ENCODE measurements at places on chromosomes 3 and 15.

- no peak for DNase-seq
Observed at GRCh38 chr3:124117486-124117885, 125.6 kb upstream of the ROPN1 start.

- no peak for DNase-seq
Observed at GRCh38 chr15:43941555-43941954, 114.8 kb downstream of the WDR76 start.

- no peak for DNase-seq
Observed at GRCh38 chr3:134306320-134306719, 55.7 kb upstream of the RYK start.

DNA sequence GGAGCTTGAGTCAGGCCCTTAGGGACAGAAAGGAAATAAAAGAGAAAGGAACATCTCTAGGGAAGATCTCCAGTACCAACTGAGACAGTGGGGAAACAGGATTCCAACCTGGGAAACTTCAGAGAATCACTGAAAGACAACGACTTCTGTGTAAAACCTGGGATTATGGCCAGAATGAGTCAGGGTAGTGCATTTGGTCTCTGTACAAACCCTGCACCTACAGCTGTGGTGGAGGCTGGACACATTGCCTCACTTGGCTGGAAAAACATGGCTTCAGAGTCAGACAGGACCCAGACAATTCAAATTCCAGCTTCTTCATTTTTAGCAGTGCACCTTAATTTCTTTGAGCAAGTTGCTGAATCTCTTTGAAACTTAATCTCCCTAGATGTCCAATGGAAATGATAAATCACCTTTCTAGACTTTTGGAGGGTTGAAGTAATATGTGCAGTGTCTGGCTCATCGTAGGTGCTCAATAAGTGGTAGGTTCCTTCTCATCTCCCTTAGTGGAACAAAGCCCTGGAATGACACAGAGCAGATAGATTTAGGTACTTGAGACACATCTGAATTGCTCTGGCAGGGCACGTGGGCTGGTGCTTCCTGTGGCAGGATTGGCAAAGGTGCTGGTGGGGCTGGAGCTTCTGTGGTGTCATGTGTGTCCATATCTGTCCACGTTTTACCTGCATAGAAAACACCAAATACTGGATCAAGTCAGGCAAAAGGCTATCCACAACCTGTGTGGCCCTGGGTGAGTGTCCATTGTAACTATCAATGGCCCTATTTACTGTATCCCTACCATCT is 6.1 kb upstream of the CLSTN2 start:
- no peak for DNase-seq

- no peak for DNase-seq
Observed at GRCh38 chr15:41506796-41507341, 6.8 kb downstream of the LTK start.

- DNase-seq, result no peak
Observed at GRCh38 chr3:8596321-8597218, 48.0 kb downstream of the SSUH2 start.

GRCh38 chr15:49848282-49848724 is 227.5 kb downstream of the DTWD1 start:
- DNase-seq, result no peak

- DNase-seq, result no peak
Observed at GRCh38 chr3:63344661-63345060, 66.6 kb downstream of the SYNPR start.

- no peak for DNase-seq
Observed at GRCh38 chr3:30426293-30426993, 180.0 kb upstream of the TGFBR2 start.

DNA sequence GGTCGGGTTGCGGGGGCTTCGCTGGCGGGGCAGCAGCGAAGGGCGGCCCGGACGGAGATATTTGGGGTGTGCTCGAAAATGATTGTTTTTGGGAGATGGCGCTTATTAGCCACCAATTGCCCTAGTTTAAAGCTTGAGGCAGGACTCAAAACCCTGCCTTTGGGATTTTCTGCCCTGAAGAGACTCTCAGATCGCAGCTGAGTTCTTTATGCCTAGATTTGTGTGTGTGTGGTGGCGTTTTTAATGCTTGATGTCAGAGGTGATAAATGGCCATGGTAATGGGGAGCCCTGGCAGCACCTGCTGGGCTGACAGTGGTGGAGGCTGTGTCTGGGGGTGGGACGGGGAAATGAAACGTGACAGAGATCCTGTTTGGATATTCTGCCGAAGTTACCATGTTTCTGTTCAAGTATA is 604 bp downstream of the KCTD6 start:
- peak; percentile 57 for DNase-seq

- DNase-seq, result no peak
Observed at GRCh38 chr3:154129625-154130024, 8.4 kb downstream of the ARHGEF26 start.

- no peak for DNase-seq
Observed at GRCh38 chr3:101383656-101384055, 63.3 kb upstream of the IMPG2 start.

- DNase-seq, result no peak
Observed at GRCh38 chr3:25151281-25151902, 276.7 kb upstream of the RARB start.

DNA sequence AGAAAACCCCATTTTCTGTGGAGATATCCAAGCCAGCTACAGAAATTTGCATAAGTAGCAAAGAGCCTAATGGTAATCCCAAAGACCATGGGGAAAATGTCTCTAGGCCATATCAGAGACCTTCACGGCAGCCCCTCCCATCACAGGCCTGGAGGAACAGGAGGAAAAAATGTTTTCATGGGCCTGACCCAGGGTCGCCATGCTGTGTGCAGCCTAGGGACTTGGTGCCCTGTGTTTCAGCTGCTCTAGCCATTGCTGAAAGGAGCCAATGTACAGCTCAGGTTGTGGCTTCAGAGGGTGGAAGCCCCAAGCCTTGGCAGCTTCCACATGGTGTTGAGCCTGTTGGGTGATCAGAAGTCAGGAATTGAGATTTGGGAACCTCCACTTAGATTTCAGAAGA is 1150.7 kb downstream of the OTOL1 start:
- DNase-seq, result no peak

DNA sequence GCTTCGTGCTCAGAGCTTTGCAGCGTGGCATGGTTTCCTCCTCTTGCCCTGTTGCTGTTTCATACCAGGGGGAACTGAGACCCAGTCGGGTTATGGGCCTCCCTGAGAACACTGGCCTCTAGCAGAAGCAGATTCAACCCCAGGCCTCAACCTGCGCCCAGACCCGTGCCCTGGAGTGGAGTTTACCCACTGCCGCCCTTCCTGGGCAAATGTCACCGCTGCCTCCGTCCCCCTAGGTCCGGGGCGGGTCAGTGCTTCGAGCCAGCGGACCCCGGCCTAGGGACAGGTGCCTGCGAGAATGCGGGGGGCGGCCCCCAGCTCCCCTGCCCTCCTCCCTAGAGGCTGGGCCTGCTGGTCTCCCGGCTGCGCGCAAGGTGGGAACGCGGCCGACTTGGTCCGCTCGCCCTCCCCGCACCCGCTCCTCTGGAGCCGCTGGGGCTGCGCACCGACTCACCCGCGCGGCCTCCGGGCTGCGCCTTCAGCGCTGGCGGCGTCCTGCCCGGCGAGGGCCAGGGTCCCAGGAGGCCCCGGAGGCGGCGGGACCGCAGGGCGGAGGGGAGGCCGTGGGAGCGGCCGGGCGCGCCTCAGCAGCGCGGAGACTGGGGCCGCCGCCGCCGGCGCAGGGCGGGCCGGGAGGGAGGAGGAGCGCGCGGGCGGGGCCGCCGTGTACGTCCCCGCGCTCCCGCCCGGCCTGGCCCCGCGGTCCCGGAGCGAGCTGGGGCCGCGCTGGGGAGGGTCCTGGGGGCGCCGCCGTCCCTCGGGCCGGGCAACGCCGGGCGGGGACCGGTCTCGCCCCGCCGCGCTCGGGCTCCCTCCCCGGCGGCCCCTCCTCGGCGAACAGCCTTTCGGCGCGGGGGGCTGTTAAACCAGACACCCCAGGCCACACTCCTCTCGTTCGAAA is at the start of gene PIGZ:
Gene PIGZ, minus strand, starts transcription at position 601 of the 901 bp plus-strand sequence. CDS start 16,802 bp downstream, outside the sequence.
- peak; percentile 46 for DNase-seq

GRCh38 chr15:93414576-93415231 is 325.7 kb upstream of the RGMA start:
- DNase-seq, result no peak

GRCh38 chr3:127899766-127900165 is 15.3 kb upstream of the KBTBD12 start:
- DNase-seq, result no peak

- DNase-seq, result peak; percentile 76
Observed at GRCh38 chr3:126982126-126982470, 817 bp upstream of the PLXNA1 start.

- no peak for DNase-seq
Observed at GRCh38 chr3:58528629-58529028, 8.4 kb downstream of the ACOX2 start.

DNA sequence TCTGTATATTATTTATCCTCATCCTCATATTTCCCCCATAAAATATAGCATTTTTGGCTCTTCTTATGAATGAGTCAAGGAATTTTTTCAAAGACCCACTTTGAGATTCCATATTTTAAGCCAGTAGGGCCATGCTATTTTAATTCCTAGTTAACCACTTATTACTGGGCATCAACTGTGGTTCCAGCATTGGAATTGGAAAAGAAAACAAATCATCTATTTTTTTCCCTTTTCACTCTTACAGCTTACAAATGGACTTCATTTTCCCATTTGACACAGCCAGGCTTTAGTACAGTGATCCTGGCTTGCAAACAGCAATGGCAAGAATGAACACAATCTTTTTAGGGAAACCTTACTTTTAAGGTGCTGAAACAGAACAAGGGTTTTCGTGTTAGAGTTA is 19.4 kb upstream of the PLCL2 start:
- no peak for DNase-seq

DNA sequence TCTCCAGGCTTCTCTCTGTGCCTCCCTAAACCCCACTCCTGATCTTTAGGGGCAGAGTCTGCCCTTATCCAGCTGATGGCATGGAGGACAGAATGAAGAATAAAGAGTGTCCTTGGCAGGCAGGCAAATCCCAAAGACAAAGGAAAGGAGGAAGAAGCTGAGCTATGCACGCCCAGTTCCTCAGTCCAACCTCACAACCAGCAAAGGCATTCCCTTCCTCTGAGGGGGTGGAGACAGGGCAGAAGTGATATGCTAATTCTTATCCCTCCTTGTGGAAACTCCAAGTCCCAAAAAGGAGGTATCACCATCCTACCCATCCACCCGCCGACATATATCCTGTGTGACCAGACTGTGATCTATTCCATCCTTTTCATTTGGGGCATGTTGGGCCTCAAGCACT is 10.5 kb upstream of the CCDC54 start:
- DNase-seq, result no peak

- DNase-seq, result no peak
Observed at GRCh38 chr15:77991029-77991406, 86.5 kb downstream of the TBC1D2B start.

GRCh38 chr15:42175671-42176070 is 19.2 kb upstream of the PLA2G4F start:
- no peak for DNase-seq

Data from activated CD4-positive, alpha-beta memory T cell treated with anti-CD3 and anti-CD28 coated beads for 36 hours (primary cell).